ENCODE measurements at places on chromosomes 2 and 18.

GRCh38 chr18:7452331-7452730, 114.8 kb upstream of the PTPRM start:
- DNase-seq, result peak; percentile 44

GRCh38 chr2:27756544-27757498, 14.7 kb upstream of the MRPL33 start:
- DNase-seq, result no peak

GRCh38 chr18:57666818-57667497, 45.3 kb upstream of the NARS1 start:
- no peak for DNase-seq

DNA sequence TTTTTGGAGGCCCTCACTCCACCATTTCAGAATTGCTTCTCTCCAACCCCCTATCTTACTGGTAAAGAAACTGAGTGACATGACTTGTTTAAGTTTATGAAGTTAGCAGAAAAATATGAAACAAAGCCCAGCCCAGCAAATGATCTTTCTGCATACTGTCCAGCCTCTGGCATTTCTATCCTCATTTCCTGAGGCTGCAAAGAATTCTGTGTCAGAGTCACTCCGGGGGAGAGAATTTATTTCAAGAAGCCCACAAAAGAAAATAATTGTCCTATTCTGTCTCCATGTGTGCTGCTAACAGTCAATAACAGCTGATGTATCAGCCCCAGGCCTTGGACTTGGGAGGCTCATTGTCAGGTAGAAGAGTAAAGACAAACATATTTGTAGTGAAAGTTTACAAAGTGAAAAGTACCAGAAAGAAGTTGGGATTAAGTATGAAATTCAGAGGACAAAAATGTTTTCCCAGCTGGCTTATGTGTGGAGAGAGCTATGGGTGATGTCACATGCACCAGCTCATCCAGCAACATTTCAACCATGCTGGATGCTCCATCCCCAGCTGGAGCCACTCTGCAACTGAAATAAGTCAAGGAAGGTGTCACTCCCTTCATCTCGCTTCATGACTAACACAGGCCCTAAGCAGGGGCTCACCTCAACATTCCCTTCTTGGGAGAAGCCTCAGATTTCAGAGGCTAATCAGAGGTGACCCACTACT, 42.3 kb downstream of the TRABD2A start:
- no peak for DNase-seq

GRCh38 chr2:9089831-9090230, 86.3 kb upstream of the MBOAT2 start:
- no peak for DNase-seq

DNA sequence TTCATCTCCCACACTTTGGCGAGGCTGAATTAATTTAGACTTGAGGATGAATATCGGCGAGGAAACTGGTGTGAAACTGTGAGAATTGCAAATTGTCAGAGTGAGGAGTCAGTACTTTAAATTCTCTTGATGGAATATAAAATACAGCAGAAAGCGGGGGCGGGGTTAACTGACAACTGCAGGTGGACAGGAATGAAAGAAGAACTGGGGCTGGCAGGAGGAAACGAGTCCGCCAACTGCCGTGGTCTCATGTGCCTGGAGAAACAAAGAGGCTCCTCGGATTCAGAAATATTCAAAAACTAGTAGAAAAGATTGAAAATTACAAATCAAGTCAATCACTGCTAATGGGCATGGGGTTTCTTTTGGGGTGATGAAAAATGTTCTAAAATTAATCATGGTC, 44.3 kb downstream of the MOGAT1 start:
- DNase-seq, result no peak

DNA sequence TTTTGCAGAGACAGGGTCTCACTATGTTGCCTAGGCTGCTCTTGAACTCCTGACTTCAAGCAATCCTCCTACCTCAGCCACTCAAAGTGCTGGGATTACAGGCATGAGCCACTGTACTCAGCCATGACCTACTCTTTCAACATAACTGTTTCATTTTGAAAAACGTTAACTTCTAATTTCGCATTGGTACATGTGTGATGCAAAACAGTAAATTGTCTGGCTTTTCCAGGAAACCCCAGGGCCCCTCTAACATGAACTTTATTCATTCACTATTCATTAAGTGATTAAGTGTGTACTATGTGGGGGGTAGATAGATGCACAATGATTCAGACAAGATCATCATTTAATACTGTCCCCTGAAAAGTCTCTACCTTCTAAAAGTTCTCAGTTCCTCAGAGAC, 364.9 kb downstream of the SS18 start:
- DNase-seq, result no peak

DNA sequence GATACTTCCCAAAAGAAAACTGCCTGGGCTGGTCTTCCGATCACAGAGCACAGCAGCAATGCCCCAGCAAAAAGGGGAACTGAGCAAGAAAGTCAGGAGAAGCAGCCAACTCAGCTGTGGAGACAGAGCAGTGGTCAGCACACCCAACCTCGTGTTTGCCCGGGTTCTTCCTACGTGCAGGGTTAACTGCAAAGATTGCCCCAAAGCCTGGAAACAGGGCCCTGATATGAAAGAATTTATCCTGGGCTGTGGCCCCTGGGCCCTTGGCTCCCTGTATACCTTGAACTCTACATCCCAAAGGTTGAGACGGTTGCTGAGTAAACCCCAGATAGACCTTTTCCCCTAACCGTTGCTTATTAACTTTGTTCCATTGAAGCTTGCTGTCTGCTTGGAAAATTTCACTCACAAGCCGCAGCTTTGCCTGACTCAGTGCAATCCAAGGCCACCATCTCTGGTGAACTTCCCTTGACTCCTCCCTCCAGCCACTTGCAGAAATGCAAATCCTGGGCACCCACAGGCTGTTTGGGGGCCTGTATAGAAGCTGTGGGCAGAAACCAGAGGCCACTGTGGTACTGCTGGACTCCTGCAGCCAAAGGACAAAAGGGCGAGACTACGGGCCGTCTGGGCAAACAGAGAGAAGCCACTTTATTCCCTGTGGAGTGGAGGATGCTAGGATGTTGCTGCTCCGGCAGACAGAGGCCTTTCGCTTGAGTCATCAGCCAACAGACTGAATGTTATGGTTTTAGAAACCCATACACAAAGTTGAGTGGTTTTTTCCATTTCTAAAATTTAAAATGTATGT, 18.2 kb downstream of the NRP2 start:
- peak; percentile 92 for DNase-seq

- no peak for DNase-seq
Measured at GRCh38 chr2:25402477-25402876, 60.8 kb upstream of the DNMT3A start.

DNA sequence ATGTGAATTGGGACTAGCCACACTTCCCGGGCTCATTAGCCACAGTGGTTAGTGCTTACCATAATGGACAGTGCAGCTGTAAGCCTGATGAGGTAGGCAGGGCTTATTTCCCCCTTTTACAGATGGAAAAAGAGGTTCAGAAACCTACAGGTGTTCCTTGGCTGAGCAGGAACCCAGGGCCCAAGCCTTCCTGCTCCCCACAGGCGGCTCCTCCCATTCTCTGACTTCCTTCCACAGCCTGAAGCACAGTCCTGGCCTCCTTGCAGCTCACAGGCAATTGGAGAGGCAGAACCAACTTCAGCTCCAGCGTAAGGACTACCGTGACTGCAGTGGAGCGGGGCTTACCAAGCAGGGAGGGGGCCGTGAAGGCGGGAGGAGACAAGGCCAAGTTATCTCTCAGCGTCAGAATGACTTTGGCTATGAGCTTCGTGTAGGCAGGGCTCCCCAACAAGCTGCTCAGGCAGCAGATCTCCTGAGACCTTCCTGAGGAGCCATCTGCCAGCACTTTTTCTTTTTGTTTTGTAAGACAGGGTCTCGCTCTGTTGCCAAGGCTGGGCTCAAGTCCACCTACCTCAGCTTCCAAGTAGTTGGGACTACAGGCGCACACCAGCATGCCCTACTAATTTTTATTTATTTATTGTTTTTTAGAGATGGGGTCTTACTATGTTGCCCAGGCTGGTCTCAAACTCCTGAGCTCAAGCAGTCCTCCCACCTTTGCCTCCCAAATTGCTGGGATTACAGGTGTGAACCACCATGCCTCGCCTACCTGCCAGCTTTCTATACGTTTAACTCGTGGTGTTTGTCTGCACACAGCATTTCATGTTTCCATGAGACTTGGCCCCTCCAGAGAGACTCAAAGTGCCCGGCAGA, 34.2 kb upstream of the NT5DC4 start:
- DNase-seq, result no peak

GRCh38 chr2:15812187-15812780, 128.1 kb upstream of the MYCN start:
- no peak for DNase-seq

GRCh38 chr2:120749506-120750431, 14.1 kb downstream of the GLI2 start:
- DNase-seq, result no peak

DNA sequence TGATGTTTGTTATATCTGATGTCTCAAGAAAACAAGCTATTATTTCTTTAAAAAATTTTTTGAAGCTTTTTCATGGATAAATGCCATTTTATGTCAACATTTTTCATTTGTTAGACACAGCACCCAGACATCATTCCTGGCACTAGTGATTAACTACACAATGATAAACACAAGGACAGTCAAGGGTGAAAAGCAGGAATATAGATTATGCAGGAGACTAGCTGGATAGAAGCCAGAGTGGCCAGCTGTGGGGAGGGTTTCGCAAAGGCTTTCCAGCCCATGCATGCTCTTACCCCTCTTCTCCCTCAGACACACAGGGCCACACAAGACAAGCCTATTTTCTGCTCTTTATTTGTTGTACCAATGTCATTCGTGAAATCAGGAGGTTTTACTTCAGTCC, 127.1 kb upstream of the TTC39C start:
- DNase-seq, result no peak

- DNase-seq, result peak; percentile 24
Measured at GRCh38 chr2:6139142-6139541, 447.0 kb downstream of the SOX11 start.

- DNase-seq, result no peak
Measured at GRCh38 chr2:119668546-119668945, 10.5 kb upstream of the TMEM177 start.

DNA sequence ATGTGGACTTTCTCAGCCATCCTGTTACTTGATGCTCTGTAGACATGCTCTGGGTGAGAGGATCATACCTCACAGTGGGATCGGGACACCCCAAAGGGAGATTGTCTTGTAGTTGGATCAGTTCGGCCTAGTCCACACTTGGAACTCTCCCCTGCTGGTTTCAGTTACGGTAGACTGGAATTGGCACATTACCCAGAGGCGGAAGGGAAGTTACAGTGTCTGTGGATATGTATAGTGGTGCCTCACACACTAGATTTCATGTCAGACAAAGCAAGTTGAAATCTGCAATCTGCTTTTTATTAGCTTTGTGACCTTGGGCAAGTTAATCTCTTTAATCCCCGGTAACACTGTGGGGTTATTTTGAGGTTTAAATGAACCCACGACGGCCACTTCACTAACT, 16.2 kb upstream of the CTAGE1 start:
- DNase-seq, result no peak

DNA sequence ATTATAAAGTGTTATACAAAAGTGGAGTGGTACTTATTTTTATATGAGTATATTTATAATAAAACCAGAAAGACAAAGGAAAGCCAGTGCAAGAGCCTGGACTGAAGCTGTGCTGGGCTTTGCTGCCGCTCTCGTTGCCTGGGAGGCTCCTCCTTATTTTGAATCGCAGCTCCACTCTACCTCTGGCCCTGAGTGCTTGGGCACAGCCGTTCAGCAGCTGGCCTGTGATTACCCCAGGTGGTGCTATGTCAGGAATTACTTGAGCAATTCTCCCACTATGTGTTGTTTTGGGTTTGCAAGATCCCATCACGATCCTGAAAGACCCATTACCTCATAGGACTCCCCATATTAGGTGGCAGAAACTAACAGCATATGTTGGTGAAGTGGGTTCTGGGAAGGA, 53.0 kb upstream of the LCLAT1 start:
- DNase-seq, result no peak

- no peak for DNase-seq
Measured at GRCh38 chr2:201118961-201119854, 3.2 kb downstream of the CFLAR start.

GRCh38 chr2:20214566-20215182, 10.3 kb downstream of the SDC1 start:
- DNase-seq, result no peak

DNA sequence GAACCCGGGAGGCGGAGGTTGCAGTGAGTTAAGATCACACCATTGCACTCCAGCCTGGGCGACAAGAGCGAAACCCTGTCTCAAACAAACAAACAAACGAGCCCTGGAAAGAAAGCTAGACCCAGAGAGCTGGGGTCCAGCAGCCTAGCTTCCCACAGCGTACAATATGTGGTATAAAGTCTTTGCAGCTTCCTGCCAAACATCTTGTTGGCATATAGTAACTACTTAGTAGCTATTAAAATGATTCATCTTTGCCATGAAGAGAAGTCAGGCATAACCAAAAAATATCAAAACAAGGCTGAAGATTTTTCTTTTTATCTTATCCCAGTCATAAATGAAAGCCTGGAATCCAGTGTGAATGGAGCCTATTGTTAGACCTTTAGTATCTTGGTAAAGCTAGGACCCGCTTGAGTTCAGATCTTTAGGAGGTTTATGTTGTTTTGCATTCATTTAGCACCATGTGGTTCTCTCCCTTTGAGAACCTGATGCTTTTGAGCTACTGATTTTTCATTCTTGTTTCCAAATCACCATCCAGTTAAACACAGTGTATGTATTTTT, 139.7 kb upstream of the NOSTRIN start:
- DNase-seq, result no peak

DNA sequence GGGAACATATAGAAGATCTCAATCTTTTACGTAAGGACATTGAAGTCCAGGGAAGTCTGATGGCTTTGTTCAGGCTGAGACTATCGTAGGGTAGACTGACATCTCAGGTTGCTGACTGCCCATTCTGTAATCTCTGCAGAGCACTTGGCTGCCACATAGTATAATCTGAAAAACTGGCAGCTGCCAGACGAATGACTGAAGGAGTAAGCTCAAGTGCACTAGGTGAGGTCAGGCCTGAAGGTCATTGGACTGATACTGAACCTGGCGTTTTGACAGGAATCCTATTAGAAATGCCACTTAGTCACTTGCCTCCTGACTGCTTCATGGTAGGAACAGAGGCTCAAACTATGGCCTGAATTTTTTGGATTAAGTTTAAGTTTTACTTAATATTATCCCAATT, 23.5 kb downstream of the GPD2 start:
- no peak for DNase-seq

DNA sequence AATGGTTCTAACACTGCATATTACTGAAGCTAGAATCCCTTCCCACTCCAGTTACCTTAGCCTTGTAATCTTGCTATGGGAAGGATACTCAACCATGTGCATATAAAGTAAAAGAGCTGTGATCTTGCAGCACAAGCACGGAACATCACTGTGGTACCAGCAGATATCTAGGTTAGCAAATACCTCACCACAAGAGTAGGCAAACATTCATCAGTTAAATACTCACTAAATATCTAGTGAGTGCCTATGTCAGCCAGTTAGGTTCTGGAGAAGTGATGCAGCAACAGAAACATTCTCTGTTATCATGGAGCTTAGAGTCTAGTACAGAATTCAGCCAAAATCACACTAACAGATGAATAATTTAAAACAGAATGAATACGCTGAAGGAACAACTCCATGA, 349.6 kb upstream of the UBE2E3 start:
- DNase-seq, result no peak
